Activated T-cell treated with anti-CD3 and anti-CD28 coated beads for 24 hours (primary cell): ENCODE measurements at places on chromosomes 12 and 14.

DNA sequence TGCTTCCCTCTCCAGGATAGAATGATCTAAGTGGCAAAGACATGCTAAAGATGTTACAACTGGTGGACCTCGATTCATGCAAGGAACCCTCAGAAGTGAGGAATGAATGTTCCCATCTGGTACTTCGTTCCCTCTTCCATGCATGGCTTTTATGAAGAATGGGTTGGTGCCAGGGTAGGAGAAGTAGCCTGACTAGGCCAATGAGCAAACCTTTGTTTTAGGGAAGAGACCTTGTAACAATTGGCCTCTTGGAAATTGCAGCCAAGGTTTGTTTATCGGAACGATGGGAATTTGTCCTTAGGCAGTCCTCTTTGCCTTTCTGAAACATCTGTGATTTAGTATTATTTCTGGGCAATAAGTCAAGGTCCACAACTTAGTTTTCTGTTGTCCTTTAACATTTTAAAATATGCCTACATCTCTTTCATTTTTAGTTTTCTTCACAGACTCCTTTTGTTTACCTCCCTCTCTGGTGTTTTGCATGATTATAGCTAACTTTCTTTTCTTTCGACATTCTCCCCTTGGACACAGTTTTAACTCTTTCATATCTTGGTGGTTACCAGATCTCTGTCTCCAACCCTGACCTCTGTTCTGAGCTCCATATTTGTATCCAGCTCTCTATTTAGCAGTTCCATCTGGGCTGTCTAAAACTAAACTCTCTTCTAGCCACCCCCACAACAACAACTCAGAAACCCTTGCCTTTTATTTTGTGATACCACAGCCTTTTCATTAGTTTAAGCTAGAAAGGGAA lies 70.0 kb downstream of the DIP2B start:
- no peak for DNase-seq

GRCh38 chr12:6928022-6928702 lies 403 bp downstream of the ATN1 start:
- DNase-seq = no peak

- DNase-seq = no peak
These were observed 209.6 kb downstream of the MED13L start for GRCh38 chr12:116067892-116068291.

DNA sequence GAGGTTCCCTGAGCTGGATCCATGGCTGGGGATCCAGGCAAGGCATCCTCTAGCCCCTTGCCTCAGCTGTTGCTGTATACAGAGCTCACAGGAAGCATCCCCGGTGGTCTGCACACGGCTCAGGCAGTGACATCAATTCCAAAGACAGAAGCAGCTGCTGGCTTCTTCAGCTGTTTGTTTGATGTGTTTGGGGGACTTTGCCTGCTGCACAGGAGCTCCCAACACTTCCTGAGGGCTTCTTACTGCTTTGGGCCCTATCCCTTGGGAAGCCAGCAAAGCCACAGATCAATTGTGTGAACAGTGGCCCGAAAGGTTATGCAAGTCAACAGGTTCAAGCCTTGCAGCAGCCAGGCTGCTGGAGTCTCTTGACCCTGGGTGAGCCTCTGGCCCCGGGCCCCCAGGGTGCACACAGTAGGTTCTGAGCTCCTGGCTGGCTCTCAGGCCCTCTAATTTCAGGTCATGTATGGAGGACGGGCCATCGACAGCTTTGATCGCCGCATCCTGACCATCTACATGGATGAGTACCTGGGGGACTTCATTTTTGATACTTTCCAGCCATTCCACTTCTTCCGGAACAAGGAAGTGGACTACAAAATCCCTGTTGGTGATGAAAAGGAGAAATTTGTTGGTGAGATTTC lies 42.6 kb downstream of the CCDC92 start:
- no peak for DNase-seq

- peak; percentile 25 for DNase-seq
These were observed 805.4 kb downstream of the VRK1 start for GRCh38 chr14:97602438-97603117.

DNA sequence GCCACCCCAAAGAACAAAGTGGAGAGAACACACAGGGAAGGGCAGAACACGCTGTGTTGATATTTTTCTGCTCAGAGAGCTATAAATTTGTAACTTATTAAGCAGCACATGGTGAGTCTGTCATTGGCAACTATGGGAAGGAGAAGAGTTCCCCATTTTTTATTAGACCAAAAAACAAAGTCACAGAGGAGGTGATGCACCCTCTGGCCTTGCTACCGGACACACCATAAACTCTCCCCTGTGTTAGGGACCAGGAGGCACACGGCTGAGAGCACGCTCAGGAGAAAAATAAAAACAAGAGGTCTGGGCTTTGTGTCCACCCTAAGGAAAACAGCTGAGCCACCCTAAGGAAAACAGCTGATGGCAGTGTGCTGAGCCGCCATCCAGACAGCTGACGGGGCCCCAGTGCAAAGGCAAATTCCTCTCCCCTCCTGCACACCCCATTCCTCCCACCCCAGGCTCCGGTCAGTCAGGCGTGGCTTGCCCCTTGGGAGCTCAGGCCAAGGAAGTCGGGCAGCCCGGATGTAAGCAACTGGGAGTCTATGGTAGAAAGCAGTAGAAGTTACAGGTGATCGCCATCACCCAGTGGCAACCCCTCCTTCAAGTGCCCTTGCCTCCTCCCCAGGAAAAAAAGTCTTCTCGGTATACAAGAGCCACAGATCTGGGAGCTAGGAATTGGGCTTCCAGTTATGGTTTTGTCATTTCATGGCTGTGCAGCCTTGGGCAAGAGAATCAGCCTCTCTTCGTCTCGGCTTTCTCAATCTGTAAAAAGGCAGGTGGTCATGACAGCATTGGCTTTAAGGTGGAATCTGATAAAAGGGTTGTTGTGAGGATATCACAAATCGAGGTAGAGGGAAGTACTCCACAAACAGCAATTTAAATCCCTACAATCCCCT lies 2.4 kb downstream of the PXN start:
- no peak for DNase-seq

- no peak for DNase-seq
These were observed 129.9 kb upstream of the FRMD6 start for GRCh38 chr14:51521764-51522163.

GRCh38 chr14:101478096-101478495 lies 83.2 kb upstream of the DIO3 start:
- DNase-seq = no peak

GRCh38 chr12:19000836-19001235 lies 128.7 kb upstream of the PLEKHA5 start:
- no peak for DNase-seq

- no peak for DNase-seq
These were observed 17.9 kb upstream of the RAB3IP start for GRCh38 chr12:69720750-69721149.

DNA sequence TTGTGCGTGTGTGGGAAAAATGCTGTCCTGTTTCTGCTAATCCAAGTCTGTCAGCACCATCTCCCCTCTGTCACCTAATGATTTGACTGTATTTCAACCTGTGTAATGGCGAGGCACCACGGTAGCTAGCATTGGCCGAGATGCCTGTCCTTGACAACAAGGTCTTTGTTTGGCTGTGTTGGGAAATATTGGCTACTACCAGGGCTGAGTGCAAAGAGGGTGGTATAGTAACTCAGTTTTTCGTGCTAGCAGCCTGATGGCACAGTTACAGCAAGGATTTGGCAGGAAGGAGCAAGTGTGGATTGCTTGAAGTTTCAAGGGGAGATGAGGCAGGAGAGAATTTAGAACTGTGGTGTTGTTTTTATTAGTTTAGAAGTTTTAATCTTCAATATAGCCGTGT lies 440.3 kb upstream of the RGS6 start:
- DNase-seq = no peak

GRCh38 chr14:33643426-33644181 lies 307.3 kb downstream of the EGLN3 start:
- DNase-seq = no peak

GRCh38 chr12:19885093-19885812 lies 446.0 kb downstream of the AEBP2 start:
- DNase-seq = no peak
